ENCODE measurements at places on chromosomes 16 and 17. TPM values are rescaled to one million over a fixed set of nuclear protein-coding genes. Genes with fewer than 3 reads are reported as not detected.

- H3K27ac ChIP-seq = no peak within 1 kb of the TSS
- peaks cover 26% of the 10 kb centered on the region for H3K27me3 ChIP-seq
- H3K4me1 ChIP-seq = peaks cover 5% of the 10 kb centered on the region
- peak within 1 kb of the TSS; percentile 72 for H3K4me3 ChIP-seq
- no peaks in the 10 kb centered on the region for H3K36me3 ChIP-seq
- peak; percentile 84 for DNase-seq
Observed at GRCh38 chr17:1179818-1180742, at the start of gene ABR. TSS of gene ABR (minus strand) at chr17:1179981. CDS start at chr17:1179727, 254 bp downstream.

GRCh38 chr16:89924297-89924924 is 1.3 kb downstream of the TUBB3 start:
- H3K4me3 ChIP-seq = peak overlapping the region; percentile 37
- H3K27me3 ChIP-seq = peaks cover 16% of the 10 kb centered on the region
- peaks cover 25% of the 10 kb centered on the region for H3K4me1 ChIP-seq
- H3K27ac ChIP-seq = no peak overlapping the region

- no peak for DNase-seq
- peaks cover 21% of the 10 kb centered on the region for H3K27me3 ChIP-seq
- peaks cover 2% of the 10 kb centered on the region for H3K4me1 ChIP-seq
- no peak overlapping the region for H3K4me3 ChIP-seq
Observed at GRCh38 chr17:79968116-79968515, 67.6 kb downstream of the TBC1D16 start.

GRCh38 chr17:39816272-39816671 is 47.8 kb downstream of the IKZF3 start:
- no peaks in the 10 kb centered on the region for H3K27me3 ChIP-seq
- H3K36me3 ChIP-seq = peaks cover 21% of the 10 kb centered on the region
- no peak for DNase-seq
- peaks cover 41% of the 10 kb centered on the region for H3K4me1 ChIP-seq
- H3K27ac ChIP-seq = no peak overlapping the region

GRCh38 chr16:48146131-48146530 is 9.7 kb downstream of the ABCC12 start:
- no peaks in the 10 kb centered on the region for H3K36me3 ChIP-seq
- H3K4me1 ChIP-seq = no peaks in the 10 kb centered on the region
- H3K27me3 ChIP-seq = peaks cover 20% of the 10 kb centered on the region
- no peak overlapping the region for H3K27ac ChIP-seq
- DNase-seq = no peak

- DNase-seq = no peak
- H3K4me3 ChIP-seq = no peak overlapping the region
- no peak overlapping the region for H3K27ac ChIP-seq
- no peaks in the 10 kb centered on the region for H3K27me3 ChIP-seq
- H3K4me1 ChIP-seq = no peaks in the 10 kb centered on the region
Observed at GRCh38 chr17:56167491-56167890, 14.2 kb downstream of the ANKFN1 start.

DNA sequence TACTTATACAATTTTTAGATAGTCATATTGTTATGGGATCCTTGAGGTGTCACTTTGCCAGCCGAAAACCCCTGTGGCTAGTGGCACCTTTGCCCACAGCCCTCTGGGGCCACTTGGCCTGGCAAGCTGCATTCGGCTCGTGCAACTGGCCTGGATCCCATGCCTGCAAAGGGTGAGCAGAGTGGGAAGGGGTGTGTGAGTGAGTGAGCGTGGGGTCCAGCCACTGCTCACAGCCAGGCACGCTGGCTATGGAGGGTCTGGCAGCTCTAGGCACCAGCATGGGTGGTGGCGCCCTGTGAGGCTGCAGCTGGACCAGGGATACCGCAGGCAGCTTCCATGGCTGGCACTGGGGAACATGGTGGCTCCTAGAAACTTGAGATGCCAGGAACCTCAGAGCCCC is 49.0 kb downstream of the ESRP2 start:
- H3K4me3 ChIP-seq = no peak overlapping the region
- peaks cover 59% of the 10 kb centered on the region for H3K36me3 ChIP-seq
- peaks cover 2% of the 10 kb centered on the region for H3K4me1 ChIP-seq
- H3K27me3 ChIP-seq = no peaks in the 10 kb centered on the region
- DNase-seq = no peak

DNA sequence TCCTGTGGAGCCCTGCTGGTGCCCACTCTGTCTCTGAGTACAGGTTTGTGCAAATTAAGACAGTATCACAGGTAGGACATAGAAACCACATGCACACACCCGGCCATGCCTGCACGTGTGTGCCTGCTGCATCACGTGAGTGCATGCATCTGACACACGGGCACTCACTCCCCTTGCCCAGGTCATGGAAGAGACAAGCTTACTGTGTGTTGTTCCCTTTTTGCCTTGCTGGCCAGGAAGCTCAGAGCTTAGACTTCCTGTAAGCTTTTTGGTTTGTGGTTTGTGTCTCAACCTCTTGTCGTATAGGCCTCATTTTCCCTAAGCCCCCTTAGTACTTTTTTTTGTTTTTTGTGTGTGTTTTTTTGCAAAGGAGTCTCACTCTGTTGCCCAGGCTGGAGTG is 25.0 kb downstream of the ZNF469 start:
- H3K36me3 ChIP-seq = no peaks in the 10 kb centered on the region
- no peak overlapping the region for H3K4me3 ChIP-seq
- no peak overlapping the region for H3K27ac ChIP-seq
- DNase-seq = no peak

- peaks cover 17% of the 10 kb centered on the region for H3K27me3 ChIP-seq
- DNase-seq = no peak
- no peak overlapping the region for H3K27ac ChIP-seq
- no peak overlapping the region for H3K4me3 ChIP-seq
Observed at GRCh38 chr16:62035115-62036092, 834 bp downstream of the CDH8 start.

- no peaks in the 10 kb centered on the region for H3K4me1 ChIP-seq
- H3K27ac ChIP-seq = no peak overlapping the region
- no peak for DNase-seq
Observed at GRCh38 chr16:68478526-68479250, 30.4 kb upstream of the SMPD3 start.

- peaks cover 15% of the 10 kb centered on the region for H3K27me3 ChIP-seq
- H3K4me3 ChIP-seq = no peak overlapping the region
- no peak for DNase-seq
- H3K36me3 ChIP-seq = peaks cover 2% of the 10 kb centered on the region
Observed at GRCh38 chr16:88379694-88380040, 3.1 kb upstream of the ZNF469 start.

GRCh38 chr17:61323909-61324868 is 75.5 kb upstream of the TBX2 start:
- no peaks in the 10 kb centered on the region for H3K4me1 ChIP-seq
- H3K4me3 ChIP-seq = no peak overlapping the region
- DNase-seq = no peak
- H3K36me3 ChIP-seq = no peaks in the 10 kb centered on the region
- H3K27ac ChIP-seq = no peak overlapping the region

DNA sequence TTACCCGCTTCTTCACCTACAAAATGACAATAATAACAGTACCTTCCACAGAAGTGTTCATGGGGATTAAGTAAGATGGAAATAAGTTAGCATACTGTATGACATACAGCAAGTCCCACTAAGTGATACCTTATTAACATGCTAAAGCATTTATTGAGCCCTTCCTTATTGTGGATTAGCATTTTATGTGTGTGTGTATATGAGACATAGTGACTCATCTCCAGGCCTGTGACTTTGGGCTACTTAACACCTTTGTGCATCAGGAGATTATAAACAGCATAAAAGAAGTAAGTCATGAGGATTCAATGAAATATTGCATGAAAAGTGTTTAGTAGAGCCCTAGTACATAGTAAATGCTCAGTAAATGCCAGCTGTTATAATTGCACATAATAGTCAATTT is 52.9 kb downstream of the CA10 start:
- no peaks in the 10 kb centered on the region for H3K27me3 ChIP-seq
- H3K4me3 ChIP-seq = no peak overlapping the region
- H3K4me1 ChIP-seq = no peaks in the 10 kb centered on the region
- no peaks in the 10 kb centered on the region for H3K36me3 ChIP-seq
- no peak for DNase-seq

DNA sequence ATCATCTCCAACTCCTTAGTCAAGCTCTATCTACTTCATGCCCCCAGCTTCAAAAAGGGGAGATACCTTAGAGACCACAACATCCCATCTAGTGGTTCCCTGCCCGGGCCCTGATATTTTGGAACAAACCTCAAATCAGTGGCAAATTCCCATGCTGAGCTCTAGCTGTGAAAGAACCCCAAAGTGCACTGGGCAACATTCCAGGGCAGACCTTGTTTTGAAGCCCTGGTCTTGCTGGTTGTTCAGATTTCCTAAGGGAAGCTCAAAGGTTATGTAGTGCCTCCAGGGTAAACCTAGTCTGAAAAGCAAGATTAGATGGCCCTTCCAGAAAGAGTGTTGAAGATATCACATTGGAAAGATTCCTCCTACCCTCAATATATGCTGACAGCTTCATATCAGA is 16.3 kb downstream of the FAM117A start:
- no peak for DNase-seq
- H3K27me3 ChIP-seq = no peaks in the 10 kb centered on the region
- peaks cover 64% of the 10 kb centered on the region for H3K4me1 ChIP-seq
- peaks cover 14% of the 10 kb centered on the region for H3K36me3 ChIP-seq
- peak overlapping the region; percentile 94 for H3K27ac ChIP-seq
- H3K4me3 ChIP-seq = peak overlapping the region; percentile 81

DNA sequence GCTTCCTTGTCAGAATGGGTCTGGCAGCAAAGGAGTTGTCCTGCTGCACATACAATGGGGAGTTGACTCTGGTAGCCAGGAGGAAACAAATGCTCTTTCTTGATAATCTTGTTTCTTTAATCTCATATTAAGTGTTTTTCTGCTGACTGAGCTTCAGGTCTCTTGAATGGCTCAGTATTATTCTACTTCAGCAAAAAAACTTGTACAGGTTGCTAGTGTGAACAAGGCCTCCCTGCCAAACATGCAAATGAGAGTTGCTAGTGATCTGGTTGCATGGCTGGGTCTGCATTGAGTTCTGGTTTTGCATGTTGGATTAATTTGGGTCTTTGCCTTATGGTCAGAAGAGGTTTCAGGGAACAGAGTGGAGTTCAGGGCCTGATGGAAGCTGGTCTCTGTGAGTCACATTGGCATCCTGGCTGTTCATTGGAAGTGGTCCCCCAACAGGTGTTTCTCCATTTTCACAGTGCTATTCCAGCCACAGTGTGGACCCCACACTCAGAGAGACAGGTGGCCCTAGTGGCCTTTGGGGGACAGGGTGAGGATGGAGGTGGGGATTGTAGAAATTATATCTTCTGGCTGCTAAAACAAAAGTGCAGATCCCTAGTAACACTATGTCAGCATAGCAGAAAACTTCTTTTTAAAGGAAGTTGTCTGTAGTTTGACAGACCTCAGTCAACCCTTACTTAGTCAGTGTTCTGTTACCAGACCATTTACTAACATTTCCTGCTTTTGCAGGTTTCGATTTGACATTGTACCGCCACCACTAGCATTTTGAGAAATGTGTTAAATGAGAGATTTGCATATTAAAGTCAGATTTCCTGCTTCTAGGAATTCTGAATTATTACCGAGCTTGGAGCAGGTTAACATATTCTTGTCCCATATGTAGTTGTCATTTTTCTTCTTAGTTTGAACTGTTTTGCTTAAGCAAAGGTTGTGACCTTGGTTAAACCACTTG is 47.1 kb downstream of the EPN2 start:
- DNase-seq = peak; percentile 65
- peaks cover 2% of the 10 kb centered on the region for H3K36me3 ChIP-seq
- peaks cover 19% of the 10 kb centered on the region for H3K4me1 ChIP-seq
- H3K4me3 ChIP-seq = peak overlapping the region; percentile 44

DNA sequence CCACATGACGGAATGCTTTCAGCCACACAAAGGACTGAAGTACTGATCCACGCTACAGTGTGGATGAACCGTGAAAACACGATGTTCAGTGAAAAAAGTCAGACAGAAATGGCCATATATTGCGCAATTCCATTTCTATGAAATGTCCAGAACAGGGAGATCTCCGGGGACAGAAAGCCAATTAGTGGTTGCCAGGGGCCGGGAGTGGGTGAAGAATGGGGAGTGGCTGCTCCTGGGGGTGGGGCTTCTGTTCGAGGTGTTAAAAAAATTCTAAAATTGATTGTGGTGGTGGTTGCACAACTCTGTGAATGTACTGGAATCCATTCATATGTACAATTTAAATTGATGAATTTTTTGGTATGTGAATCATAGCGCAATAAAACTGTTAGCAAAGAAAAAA is 154.8 kb upstream of the HSBP1 start:
- no peaks in the 10 kb centered on the region for H3K27me3 ChIP-seq
- H3K36me3 ChIP-seq = no peaks in the 10 kb centered on the region
- H3K4me3 ChIP-seq = no peak overlapping the region
- no peak for DNase-seq

DNA sequence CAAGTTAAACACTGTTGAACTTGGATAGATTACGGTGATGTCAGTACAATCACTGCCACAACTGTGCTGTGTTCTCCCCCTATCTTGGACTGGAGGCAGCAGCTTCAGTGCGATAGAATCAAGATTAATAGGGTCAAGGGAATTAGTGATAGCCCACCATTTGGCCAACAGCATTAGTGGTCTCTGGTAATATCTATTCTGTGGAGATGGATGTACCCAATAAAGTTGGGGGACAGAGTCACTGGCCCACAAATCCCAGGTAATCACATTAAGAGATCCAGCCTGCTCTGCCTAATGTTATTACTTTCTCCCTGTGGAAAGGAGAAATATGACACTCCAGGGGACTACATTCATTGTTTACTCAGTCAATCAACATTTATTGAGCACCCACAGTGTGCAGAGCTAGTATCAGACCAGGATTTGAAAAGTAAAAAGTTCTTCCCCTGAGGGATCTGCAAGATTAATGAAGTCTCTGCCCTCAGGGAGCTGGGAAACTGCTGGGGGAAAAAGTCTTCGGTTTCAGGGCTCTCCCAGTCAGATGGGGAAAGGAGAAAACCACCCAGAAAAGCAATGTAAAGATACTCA is 23.6 kb upstream of the ATP5MC1 start:
- H3K36me3 ChIP-seq = peaks cover 18% of the 10 kb centered on the region
- no peak overlapping the region for H3K4me3 ChIP-seq
- no peak for DNase-seq
- peaks cover 5% of the 10 kb centered on the region for H3K27me3 ChIP-seq

- peak overlapping the region; percentile 88 for H3K27ac ChIP-seq
- peaks cover 46% of the 10 kb centered on the region for H3K4me1 ChIP-seq
- H3K4me3 ChIP-seq = peak overlapping the region; percentile 79
- no peaks in the 10 kb centered on the region for H3K27me3 ChIP-seq
Observed at GRCh38 chr17:64016231-64016784, 4.1 kb downstream of the ICAM2 start.

The KCNAB3 gene
- 9.7 TPM for total RNA-seq

The AOC2 gene
- 4.2 TPM for total RNA-seq
